ENCODE measurements at places on chromosomes 6 and 20.

DNA sequence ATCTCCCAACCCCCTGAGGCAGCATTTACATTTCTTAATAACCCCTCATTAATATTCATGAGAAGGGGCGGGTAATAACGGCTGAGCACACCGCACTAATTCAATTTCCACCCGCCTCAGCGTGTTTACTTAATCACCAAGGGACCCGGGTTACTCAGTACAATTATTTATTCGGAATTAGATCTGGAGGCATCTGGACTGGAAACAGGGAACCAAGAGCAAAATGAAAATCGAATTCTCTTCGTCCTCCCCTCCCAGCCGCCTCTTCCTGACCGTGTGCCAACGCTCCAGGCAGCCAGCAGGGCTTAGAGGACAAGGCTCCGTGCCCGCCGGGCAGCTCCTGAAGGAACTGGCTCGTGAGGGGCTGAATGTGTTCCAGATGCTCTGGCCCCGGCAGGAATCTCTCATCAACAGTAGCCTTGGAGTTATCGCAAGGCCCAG is 23.5 kb upstream of the CTNNBL1 start:
- DNase-seq: no peak

GRCh38 chr6:20169119-20169557 is 43.1 kb downstream of the MBOAT1 start:
- no peak for DNase-seq

- no peak for DNase-seq
These were observed 66.1 kb downstream of the SMLR1 start for GRCh38 chr6:130893277-130893676.

- DNase-seq: no peak
These were observed 4.5 kb downstream of the PI3 start for GRCh38 chr20:45179166-45179565.

- no peak for DNase-seq
These were observed 155.3 kb upstream of the EYA4 start for GRCh38 chr6:133085896-133086295.

DNA sequence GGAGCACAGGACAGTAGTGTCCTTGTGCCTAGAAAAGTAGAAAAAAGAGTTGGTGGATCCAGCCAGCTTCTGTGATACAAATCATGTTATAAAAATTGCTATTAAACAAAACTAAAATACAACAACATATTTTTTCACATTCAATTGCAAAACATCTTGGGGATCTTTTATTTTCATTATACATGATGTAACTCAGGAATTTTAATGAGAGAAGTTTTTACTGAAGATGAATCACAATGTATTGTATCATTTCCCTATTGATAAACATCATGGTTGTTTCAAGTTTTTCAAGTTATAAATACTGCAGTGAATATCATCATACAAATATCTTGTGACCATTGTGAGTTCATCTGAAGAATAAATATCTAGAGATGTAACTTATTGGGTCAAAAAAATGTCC is 608.0 kb downstream of the PHF3 start:
- DNase-seq: no peak
